Hippocampal formation (tissue), 2 donors: ENCODE measurements at places on chromosomes 5 and 9.

- DNase-seq, result no peak
Observed at GRCh38 chr9:135180586-135180985, 93.1 kb downstream of the OLFM1 start.

- no peak for DNase-seq
Observed at GRCh38 chr5:146007989-146008388, 71.6 kb downstream of the SH3RF2 start.

- DNase-seq, result no peak
Observed at GRCh38 chr5:147898875-147899401, 7.4 kb downstream of the C5orf46 start.

- no peak for DNase-seq
Observed at GRCh38 chr9:97763874-97764273, 66.7 kb upstream of the XPA start.

DNA sequence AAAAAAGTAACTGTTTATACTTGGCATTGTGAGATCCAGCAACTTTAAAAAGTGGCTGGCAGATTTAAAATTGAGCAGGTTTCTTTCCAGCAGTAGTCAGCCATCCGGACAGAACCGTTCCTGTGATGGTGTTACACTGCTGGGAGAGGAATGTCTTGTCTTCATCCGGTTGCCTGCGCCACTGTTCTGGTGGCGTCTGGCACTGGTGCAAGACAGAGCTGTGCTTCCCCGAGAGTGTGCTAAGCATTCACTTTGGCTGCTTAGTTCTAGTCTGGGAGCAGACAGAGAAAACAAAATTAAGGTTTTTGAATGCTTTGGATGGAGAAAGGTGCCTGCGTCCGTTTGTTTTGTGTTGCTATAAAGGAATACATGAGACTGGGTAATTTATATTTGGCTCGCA lies 35.5 kb upstream of the CREBRF start:
- peak; percentile 57 for DNase-seq

- no peak for DNase-seq
Observed at GRCh38 chr9:3471883-3472282, 53.9 kb downstream of the RFX3 start.

DNA sequence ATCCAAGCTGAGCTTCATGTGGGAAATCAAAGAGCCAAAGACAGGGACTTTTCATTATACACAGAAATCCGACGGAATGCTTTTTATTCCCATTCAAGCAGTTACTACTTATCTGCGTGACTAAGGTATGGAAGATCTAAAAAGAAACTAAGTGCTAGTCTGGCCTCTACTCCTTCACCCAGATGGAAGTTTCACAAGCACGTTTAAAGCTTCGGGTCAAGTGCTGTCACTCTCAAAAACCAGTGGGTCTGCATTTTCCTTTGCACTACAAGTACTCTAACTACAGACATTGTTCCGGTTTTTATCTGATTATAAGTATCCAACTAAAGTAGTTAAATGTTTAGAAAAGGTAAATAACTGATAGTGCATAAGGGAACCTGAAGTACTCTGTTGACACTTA lies 13.7 kb upstream of the MTAP start:
- DNase-seq, result no peak

DNA sequence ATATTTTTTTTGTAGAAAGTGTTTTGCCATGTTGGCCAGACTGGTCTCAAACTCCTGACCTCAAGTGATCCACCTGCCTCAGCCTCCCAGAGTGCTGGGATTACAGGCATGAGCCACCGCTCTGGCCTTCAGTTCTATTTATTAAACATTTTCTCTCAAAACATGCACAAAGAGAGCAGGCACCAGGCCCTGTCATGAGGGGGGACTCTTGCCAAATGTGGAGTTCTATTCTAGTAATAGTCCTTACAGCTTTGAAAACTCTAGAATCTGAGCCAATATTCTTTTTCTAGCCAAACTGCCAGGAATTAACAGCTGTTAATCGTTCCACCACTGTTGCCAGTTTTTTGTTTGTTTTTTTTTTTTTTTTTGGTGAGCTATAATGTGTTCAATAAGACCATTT lies 124.6 kb downstream of the TARS1 start:
- no peak for DNase-seq

DNA sequence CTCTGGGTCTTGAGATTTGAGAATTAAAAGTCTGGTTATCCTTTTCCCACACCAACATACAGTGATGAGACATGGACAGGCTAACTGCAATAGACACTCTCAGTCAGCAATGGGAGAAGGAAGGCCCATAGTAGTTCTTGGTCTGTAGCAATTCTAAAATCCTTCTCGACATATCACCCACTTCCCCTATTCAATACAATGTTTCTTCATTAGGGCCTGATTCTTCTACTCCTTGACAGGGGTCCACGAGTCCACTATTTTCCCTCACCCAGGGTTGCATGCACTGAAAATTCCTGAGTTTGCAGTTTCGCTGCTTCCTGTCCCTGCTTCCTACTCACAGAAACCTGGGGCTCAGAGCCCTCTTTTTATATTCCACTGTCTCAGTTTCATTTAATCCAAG lies 402.8 kb downstream of the MAT2B start:
- no peak for DNase-seq

- DNase-seq, result peak; percentile 14
Observed at GRCh38 chr9:135480071-135480939, 723 bp downstream of the PPP1R26 start.

DNA sequence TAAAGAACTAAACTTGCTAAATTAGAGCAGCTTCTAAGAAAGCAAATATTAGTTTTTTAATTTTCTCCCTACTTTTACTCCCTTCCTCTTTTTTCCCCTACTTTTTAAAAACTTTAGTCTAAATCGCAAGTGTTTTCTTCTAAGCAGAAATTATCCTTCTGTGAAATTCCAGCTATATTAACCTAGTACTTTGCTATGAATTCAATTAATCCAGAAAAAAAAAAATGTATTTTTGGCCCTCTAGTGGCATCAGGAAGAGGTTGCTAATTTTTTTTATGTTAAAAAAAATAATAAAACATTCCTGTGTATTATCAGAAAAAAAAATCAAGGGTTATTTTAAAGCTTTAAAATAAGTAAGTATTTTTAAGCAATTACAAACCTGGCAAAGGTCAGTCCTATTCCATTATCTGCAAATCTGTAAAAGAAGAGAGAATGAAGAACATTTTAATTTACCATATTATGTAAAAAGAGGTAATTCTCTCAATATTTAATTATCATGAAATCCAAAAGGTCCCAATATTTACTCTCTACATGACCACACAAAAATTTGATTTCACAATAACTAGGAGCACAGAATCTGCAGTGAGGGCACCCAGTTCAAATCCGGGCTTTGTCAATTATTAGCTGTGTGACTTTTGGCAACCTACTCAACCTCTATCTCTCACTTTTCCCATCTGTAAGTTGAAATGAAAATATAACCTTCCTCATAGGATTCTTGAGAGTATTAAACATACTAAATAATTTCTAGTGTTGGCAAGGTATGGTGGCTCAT lies 52.0 kb downstream of the CEMIP2 start:
- no peak for DNase-seq

DNA sequence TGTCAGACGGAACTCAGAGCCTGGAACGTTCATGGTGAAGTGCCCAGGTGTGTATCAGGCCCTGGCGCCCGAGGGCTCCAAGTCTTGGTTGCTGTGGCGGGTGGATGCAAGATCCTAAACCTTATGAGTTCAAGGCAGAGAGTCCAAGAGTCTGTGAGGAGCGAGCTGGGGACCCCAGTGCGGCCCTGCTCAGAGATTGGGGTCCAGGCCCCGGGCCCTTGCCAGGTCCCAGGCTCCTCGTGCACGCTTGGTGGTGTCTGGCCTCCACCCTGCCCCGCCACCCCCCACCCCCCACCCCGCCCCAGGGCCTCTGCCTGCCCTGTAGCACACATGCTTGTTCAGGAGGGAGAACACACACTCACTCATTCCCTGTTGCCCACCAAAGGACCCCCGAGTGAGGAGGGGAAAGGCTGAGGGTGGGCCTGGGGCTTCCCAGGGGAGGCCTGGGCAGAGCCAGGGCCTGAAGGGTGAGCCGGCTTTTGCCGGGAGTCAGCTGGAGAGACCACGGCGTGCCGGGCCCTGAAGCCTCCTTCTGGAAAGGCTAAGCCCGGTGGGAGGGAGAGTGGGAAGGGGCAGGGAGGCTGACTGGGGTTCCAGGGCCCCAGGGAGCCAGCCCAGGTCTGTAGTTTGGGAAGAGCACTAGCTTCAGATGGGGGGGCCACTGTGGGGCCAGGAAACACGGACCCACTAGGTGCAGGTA lies 37.1 kb downstream of the FAM163B start:
- DNase-seq, result no peak

GRCh38 chr9:61665829-61666228 lies 476.0 kb downstream of the SPATA31A7 start:
- no peak for DNase-seq

DNA sequence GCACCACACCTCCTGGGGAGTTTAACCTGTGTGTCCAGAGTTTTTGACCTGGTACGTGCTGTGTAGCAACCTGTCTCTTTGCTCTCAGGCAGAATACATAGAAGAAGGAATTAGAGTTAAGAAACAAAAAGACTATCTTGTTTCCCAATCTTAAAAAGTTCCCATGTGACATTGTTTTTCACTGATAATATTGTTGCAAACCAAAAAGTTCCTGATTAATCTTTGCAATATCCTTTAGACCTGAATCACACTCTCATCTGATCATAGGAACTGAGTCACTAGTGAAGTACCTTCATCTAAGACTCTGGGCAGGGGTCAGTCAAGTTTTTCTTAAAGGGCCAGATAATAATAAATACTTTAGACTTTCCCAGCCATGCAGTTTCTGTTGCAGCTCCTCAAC lies 35.1 kb downstream of the BASP1 start:
- no peak for DNase-seq

- no peak for DNase-seq
Observed at GRCh38 chr9:115115117-115115880, 2.7 kb downstream of the TNC start.

DNA sequence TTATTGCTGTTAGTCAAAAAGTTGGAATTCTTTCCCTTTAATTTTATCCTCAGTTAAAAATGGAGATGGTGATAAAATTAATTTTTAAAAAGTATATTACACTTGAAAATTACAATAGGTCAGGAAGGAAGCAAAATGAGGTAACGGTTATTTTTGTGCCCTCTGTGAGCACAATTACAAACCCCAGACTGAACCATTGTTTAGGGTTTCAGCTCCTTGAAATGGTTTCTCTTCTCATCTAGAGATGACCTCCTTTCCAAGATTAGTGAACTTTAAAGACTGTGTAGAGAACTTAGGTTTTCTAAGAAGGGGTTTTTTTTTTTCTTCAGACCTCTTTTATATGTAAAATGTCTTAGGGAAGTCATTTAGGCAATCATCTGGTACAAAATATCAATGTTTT lies 126.2 kb upstream of the CHD1 start:
- no peak for DNase-seq

DNA sequence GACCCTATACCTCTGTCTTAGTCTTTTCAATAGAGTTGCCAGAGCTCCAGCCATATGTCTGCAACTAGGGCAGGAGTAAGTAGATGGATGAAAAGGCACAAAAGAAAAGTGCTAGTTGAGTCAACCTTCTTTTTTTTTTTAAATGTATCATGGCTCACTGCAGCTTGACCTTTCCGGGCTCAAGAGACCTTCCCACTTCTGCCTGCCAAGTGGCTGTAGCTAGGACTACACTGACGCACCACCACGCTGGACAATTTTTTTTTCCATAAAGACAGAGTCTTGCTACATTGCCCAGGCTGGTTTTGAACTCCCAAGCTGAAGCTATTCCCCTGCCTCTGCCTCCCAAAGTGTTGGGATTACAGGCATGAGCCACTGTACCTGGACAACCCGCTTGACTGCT lies 27.3 kb downstream of the FOXE1 start:
- DNase-seq, result no peak

DNA sequence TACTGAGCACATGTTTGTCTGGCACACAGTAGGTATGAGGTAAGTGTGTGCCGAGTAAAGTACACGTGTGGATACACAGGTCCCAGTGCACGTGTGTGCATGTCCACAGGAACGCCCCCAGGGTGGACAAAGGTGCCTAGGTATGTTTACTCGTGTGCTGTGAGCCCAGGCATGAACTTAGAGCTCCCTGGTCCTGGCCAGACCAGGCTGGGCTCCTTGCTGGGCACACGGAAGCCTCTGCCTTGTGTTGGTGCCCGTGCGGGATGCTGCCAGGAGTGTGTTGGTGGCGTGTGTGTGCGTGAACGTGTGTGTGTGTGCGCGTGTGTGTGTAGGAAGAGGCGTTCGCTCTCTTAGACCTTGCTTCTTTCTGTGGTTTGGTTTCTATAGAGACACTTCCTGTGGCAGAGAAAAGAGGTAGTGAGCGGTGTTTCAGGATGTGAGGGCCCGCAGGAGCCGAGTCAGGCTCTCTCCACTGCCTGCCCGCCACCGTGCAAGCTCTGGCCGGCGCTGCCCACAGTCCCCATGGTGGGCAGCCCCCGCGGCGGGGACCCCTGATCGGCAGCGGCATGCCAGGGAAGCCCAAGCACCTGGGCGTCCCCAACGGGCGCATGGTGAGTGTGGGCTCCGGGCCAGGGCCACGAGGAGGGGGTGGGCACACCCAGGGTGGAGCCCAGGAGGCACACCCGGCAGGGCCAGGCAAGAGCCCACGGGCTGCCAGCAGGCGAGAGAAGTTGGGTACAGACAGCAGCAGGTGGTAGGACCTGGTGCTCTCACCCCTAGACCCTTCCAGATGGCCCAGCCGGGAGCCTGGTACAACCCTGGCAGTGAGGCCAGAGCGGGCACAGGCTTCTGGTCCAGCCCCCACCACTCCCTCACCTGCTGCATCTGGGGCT lies at the start of gene RGS14:
RGS14 (plus strand) TSS at position 466 of the 893 bp plus-strand sequence; CDS start at position 567, 101 bp downstream.
- DNase-seq, result no peak

DNA sequence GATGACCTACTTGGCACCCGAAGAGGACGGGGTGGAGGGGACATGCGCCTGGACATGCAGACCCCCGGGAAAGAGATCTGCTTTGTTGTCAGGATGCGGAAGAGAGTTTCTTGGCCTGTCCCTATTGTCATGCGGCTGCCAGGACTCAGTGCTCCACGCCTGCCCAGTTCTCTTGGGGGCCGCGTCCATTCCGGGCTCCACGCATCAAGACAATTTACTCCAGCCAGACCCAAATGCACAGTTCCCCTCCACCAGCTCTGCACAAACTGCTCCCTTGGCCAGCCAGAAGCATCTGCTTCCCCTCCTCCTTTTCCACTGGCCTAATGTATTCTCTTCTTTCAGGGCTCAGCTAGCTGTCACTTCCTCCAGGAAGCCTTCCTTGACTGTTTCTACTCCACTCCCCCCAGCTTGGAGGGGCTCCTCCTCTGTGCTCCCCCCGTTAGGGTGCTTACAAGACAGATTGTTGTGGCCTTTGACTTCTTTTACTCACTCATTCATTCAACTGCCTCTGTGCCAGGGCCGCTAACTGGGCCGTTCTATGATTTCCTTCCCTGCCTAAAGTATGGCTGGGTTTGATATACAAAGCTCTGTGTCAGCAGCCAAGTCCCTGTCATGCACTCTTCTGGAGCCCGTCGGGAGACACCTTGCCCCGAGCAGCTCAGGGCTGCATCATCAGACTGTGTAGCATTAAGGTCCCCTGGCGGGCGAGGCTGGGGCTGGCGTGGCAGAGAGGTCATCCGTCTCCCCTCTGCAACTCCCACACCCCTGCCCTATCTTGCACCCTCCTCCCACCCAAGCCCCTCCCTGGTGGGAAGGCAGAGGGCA lies 6.6 kb downstream of the FIBCD1 start:
- DNase-seq, result no peak

DNA sequence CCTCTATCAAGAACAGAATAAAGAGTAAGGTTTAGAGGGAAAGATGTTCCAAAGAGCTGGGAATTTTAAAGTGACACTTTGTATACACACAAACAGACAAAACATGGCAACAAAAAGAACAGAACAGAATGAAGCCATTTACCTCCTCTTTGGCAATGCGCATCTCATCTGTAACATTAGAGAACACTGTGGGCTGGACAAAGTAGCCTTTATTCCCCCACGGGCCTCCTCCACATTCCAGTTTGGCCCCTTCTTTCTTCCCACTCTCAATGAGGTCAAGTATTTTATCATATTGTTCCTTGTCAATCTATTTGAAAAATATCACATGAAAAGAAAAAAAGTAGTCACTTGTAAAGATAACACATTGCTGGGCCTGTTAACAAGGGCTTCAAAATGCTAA lies 41.0 kb downstream of the ALDH1A1 start:
- no peak for DNase-seq
